Stimulated activated CD8-positive, alpha-beta memory T cell treated with anti-CD3 and anti-CD28 coated beads, Interleukin-7, amount 100 ng/mL, for 4 hours (primary cell): ENCODE measurements at places on chromosomes 1 and 21.

DNA sequence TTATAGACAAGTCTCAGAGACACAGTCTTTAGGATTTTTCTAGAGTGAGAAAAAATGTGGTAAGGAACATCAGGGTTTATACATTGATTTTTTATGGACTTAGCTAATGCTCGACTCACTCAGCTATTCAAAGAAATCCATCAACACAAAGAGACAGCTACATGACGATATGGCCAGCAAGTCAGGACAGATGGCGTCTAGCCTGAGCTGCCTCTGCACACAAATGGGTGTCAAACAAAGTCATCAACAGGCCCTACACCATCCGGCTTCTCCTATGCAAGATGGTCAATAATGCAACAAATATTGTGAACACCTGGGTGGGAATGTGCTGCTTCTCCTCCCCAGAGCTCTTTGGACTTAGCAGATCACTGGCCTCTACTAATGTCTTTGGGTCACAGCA lies 13.3 kb upstream of the ERICH3 start:
- DNase-seq = no peak

GRCh38 chr1:51328926-51329325 lies 1.4 kb downstream of the TTC39A start:
- DNase-seq = no peak

- no peak for DNase-seq
Measured at GRCh38 chr21:41112740-41113692, 54.9 kb upstream of the BACE2 start.

- no peak for DNase-seq
Measured at GRCh38 chr1:208601561-208601960, 357.4 kb upstream of the PLXNA2 start.

DNA sequence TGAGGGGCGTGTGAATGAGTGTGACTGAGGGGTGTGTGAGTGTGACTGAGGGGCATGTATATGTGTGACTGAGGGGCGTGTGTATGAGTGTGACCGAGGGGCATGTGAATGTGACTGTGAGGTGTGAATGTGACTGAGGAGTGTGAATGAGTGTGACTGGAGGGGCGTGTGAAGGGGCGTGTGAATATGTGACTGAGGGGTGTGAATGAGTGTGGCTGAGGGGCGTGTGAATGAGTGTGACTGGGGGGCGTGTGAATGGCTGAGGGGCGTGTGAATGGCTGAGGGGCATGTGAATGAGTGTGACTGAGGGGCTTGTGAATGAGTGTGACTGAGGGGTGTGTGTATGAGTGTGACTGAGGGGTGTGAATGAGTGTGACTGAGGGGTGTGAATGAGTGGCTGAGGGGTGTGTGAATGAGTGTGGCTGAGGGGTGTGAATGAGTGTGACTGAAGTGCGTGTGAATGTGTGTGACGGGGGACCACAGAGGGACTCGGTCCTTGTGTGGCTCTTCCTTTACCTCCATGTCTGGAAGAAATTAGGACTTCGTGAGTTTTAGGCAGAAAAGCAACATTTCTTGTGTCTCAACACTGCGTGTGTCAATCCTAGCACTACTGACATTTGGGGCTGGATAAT lies 105.8 kb downstream of the GLIS1 start:
- no peak for DNase-seq

- no peak for DNase-seq
Measured at GRCh38 chr1:186099336-186100104, 275.5 kb downstream of the TPR start.

DNA sequence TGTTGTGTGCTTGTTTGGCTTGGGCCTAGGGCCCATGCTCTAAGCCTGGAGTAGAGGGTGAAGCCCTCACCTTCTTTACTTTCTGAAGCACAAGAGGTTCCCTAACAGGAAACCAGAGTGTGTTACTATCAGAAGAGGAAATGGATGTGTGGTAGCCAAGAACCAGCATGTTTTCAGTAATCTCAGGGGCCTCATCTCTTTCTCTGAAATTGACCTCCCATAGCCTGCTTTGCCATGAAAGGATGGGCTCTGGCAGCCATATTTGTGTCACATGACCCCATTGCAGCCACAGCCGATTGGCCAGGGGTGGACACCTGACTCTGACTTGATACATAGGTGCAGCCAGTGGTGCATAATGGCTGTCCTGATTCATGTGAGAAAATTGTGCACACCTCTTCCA lies 18.6 kb downstream of the A3GALT2 start:
- DNase-seq = no peak

DNA sequence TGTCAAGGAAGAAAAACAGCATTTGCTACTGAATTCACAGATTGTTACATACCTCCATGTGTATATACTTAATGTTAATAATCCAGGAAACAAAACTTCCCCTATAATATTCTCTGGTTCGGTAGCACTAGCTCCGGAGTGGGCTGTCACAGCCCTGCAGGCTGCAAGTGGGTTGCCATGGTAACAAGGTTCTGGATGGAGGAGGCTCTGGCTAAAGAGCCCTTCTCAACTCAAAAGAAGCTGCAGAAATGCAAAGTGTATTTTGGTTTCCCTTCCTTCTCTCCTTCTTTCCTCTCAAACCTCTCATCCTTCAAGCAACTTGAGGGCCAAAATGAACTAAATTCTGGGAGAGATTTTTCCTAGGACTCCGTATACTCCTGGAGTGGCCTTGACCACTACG lies 45.2 kb downstream of the ASTN1 start:
- DNase-seq = no peak

DNA sequence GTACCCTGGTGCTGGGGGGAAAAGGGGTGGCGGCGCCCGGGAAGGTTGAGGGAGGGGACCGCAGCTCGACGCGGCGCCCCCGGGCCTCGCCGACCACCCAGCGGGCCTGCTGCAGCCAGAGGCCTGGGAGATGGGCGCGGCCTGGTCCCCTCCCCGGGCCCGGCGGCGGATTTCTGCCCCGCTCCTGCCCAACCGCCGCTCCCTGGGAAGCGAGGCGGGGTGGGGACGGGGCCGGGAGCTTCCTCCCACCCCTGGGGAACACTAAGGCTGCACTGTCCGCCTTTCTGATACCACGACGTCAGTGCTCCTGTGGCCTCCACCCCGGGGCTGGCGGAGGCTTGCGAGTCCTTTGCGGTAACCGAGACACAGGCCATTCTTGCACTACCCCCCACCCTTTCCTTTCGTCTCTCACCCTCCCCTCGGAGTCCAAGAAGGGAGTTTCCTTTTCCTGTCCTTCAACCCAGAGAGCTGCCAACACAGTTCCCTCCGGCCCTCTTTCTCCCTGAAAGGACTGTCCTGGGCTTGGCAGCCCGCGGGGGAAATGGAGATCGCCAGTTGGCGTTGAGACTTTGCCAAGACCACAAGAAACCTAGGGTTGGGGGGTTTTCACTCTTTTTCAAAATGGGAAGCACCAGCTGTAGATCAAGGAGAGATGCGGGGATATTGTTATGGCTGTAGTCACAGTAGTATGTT lies 742 bp downstream of the SH3GLB1 start:
- no peak for DNase-seq

DNA sequence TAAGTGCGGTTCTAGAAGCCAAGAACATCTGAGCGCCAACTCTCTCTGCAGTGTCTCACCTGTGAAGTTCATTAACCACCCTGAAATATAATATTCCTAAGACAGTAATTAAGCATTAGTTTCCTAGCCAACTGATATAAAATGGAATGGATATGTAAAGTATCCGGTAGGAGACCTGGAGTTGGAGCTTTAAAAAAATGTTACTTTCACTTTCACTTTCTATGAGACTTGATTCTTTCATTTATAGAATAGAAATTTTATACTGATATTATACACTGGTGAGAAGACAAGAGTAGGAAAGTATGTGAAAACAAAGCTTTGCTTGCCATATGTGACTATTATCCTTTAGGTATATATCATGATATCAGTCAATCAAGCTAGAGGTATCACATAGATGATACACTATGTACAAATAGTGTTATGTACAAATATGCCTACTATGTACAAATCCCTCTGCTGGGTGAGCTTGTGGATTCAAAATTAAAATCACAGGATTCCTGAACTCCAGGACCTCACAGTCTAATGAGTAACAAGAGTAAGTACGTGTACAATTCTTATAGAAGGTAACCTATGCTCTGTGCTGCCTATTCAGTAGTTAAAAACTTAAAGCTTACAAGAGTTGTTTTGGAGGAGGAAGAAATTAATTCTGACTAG lies 934.2 kb downstream of the TTLL7 start:
- no peak for DNase-seq

GRCh38 chr1:236854605-236854983 lies 59.5 kb downstream of the MTR start:
- no peak for DNase-seq

- no peak for DNase-seq
Measured at GRCh38 chr1:248842781-248843331, 4.8 kb downstream of the ZNF672 start.

- DNase-seq = no peak
Measured at GRCh38 chr1:54118704-54119103, 34.1 kb downstream of the CDCP2 start.

DNA sequence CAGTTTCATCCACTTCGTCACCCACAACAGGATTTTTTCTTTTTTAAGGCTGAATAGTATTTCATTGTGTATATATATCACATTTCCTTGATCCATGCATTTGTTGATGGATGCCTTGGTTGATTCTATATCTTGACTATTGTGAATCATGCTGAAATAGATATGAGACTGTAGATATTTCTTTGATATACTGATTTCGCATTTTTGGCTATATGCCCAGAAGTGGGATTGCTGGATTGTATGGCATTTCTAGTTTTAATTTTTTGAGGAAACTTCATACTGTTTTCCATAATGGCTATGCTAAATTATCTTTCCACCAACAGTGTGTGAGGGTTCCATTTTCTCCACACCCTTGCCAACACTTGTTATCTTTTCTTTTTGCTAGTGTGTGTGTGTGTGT lies 5.0 kb downstream of the GUCA2B start:
- DNase-seq = no peak

DNA sequence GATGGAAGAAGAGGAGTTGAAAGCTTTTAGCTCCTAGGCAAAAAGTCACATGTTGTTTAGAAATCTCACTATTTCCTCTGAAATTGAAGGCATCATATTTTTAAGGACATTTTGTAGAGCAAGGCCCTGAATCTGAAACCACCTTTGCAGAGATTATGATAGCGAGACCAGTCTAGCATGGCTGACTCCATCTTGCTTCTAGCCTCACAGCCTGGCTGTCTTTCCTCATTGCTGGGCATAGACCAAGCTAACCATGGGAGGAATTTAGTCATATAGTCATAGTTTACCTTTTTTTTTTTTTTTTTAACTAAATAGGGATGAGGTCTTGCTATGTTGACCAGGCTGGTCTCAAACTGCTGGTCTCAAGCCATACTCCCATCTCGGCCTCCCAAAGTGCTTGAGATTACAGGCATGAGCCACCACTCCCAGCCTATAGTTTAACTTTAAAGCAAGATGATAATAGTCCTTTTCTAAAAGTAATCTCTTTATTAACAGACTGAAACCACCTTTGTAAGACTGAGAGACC lies 42.2 kb upstream of the ZNF326 start:
- no peak for DNase-seq

GRCh38 chr1:70210820-70211219 lies 5.4 kb upstream of the LRRC40 start:
- no peak for DNase-seq

- no peak for DNase-seq
Measured at GRCh38 chr21:26275801-26276200, 105.2 kb upstream of the APP start.

DNA sequence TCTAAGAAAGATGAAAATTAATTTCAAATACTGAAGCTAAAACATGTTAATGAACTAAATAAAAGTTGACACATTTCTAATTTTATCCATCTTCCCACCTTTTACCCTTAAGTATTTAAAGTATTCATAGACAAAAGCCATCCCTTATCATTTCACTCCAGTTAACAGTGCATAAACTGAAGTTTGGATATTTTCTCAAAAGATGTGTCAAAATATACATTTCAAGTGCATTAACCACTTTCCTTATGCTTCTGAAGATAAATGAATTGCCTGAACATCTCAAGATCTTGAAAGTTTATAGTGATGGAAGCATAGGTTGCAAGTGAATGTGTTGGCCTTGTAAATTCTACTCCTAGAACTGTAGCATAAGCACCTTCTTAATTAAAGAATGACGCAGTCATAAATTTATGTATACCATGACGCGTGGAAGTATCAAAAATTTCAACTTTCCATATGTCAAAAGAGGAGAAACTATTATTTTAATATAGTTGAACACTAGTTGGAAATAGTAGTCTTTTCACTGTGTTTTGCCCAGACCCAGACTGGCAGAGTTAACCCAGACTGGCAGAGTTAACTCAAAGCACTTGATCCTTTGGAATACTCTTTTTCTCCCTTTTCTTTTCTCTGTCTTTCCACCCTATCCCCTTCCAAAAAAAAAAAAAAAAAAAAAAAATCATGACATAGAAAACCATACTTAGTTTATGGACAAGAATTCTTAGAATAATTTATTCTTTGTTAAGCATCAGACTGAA lies 282.6 kb upstream of the C1orf105 start:
- DNase-seq = no peak

- no peak for DNase-seq
Measured at GRCh38 chr1:25556791-25557476, 13.5 kb downstream of the LDLRAP1 start.
